ENCODE measurements at places on chromosomes 3 and 15.

DNA sequence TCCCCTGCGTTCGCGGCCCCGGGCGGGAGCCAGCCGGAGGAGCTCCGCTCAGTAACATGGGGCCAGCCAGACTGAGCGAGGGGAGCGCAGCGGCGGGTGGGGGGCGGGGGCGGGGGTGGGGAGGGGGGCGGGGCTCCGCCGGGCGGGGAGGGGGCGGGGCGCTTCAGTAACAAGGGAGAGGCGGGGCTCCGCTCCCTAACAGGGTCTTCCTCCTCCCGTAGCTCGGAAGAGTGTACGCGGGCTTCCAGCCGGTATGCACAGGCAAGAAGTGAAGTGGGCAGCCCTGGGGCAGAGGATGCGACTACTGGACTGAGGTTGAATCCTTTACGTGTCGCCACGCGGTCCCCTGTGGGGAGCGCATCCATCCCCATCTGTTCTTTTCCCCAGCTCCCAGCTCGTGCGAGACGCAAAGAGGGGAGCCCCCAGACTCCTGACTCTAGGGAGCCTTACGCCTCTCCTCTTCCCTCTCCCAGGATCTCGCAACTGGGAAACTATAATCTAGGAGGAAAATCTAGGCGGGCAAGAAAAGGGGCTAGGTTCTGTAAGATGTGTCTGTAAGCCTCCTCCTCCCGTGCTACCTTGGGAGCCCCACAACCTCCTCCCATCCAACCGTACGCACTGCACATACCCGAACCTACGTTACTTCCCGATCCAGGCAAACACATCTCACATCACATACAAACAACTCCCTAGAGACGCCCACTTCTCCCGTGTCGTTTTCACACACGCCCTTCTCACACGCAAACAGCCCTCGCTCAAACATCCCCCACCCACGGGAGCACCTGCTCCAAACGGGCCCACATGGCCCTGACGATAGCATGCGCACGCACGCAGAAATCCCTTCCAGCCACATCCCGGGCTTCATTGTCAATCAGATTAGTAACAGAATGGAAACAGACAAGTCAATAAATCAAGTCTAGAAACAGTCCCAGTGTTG, at the start of gene SHF:
SHF (minus strand) TSS at position 73 of the 937 bp plus-strand sequence; CDS start at position 58, 15 bp downstream.
- DNase-seq: peak; percentile 85

- DNase-seq: no peak
These were observed 90.8 kb upstream of the C3orf80 start for GRCh38 chr3:160134454-160134853.

- no peak for DNase-seq
These were observed 17.1 kb downstream of the SLC9A9 start for GRCh38 chr3:143831208-143831607.

DNA sequence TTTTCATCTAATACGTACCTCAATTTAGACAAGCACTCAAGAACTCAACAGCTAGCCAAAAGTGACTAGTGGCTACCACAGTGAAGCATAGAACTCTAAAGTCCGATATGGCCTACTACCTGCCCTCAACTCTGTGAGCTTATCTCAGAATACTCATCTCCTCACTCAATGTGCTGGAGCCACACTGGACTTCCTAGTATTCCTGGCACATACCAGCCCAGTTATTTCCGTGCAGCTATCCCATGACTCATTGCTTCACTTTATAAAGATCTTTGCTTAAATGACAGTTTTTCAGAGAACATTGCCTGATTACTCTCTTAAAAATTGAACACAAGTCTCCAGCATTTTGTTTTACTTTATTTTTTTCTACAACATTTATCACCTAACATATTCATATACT, 524.7 kb downstream of the PYDC2 start:
- DNase-seq: no peak

GRCh38 chr15:32933236-32933635, 215.4 kb downstream of the GREM1 start:
- DNase-seq: no peak

- DNase-seq: no peak
These were observed 24.1 kb upstream of the GOLGA8A start for GRCh38 chr15:34461730-34462129.

- no peak for DNase-seq
These were observed 62.3 kb downstream of the SYNM start for GRCh38 chr15:99167201-99167600.

GRCh38 chr15:80693682-80694610, 1.2 kb upstream of the ABHD17C start:
- no peak for DNase-seq

DNA sequence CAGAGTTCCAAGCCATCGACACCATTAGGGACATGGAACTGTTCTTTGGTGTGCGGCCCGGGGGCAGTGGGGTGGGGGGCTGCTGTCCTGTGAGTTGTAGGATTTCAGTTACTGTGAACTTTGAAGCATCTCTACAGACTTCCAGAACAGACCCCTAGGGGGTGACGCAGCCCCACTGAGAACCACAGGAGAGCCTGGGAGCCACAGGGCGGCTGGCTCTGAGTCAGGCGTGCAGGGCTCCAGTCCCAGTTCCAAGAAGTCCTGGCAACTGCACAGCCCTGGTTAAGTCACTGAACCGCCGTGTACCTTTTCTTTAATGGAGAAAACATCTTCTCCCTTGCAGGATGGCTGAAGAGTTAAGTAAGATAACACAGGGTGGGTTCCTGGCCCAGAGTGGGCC, 23.5 kb upstream of the LRTM1 start:
- no peak for DNase-seq

DNA sequence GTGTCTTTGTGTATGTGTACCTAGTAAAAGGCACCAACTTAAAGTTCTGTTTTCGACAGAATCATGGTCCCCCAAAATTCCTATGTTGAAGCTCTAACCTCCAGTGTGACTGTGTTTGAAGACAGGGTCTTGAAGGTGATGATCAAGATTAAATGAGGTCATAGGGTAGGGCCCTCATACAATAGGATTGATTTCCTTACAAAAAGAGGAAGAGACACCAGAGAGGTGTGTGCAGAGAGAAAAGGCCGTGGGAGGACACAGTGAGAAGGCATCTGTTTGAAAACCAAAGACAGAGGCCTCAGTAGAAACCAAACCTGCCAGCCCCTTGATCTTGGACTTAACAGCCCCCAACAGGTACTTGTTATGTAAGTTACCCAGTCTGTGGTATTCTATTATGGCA, 52.0 kb upstream of the CORO2B start:
- no peak for DNase-seq

GRCh38 chr15:66704019-66704802, 2.2 kb downstream of the SMAD6 start:
- peak; percentile 10 for DNase-seq

- DNase-seq: no peak
These were observed 144.1 kb upstream of the RASGRP1 start for GRCh38 chr15:38708672-38709180.

DNA sequence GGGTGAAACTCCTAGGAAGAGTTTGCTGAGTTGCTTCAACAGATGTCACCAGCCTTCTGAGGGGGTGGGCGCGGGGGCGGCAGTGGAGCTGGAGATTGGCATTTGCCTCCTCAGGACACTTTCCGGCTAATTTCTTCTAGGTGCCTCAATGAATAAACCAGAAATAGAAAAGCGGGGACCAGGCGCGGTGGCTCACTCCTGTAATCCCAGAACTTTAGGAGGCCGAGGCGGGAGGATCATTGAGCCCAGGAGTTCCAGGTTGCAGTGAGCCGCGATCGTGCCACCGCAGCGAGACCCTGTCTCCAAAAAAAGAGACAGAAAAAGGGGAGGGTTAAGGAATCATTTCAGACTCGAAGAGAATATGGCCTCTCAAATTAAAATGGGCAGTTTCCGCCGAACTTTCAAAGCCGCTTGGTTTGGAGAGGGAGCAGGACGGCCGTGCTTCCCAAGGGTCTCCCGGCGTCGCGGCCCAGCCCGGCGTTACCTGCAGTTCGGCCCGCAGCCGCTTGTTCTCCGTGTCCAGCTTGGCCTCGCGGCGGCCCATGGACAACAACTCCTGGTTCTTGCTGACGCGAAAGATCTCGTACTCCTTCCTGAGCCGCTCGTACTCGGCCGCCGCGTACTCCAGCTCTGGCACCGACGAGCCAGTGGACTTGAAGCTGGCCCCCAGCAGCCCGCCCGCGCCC, 587 bp downstream of the NPHP3 start:
- DNase-seq: peak; percentile 16

DNA sequence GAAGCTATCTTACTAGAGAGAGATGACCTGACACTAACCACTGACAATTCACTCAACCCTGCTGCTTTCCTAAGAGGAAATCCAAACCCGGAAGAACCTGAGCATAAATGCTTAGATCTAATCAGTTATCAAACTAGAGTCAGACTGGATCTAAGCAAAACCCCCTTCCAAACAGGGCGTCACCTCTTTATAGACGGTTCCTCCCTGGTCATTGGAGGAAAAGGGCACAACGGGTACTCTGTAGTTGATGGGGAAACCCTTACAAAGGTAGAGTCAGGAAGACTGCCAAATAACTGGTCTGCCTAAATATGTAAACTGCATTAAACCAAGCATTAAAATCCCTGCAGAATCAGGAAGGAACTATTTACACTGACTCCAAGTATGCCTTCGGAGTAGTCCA, 41.3 kb upstream of the FSTL1 start:
- DNase-seq: no peak

DNA sequence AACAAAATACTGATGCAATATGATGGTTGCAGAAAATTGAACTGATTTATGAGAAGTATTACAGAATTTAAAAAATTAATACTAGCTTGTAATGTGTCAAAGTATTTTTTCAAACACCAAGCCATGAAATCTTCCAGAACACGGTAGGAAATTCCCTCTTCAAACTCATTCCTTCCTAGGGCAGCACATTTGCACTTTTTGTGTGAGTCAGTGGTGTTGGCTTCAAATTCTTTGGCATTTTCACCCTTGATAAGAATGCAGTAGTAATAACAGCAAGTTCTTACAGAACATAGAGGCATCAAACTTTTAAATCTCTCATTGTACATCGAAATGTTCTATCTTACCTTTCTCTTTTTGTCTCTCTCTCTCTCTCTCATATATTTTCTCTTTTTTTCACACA, 191.8 kb downstream of the CGGBP1 start:
- no peak for DNase-seq

DNA sequence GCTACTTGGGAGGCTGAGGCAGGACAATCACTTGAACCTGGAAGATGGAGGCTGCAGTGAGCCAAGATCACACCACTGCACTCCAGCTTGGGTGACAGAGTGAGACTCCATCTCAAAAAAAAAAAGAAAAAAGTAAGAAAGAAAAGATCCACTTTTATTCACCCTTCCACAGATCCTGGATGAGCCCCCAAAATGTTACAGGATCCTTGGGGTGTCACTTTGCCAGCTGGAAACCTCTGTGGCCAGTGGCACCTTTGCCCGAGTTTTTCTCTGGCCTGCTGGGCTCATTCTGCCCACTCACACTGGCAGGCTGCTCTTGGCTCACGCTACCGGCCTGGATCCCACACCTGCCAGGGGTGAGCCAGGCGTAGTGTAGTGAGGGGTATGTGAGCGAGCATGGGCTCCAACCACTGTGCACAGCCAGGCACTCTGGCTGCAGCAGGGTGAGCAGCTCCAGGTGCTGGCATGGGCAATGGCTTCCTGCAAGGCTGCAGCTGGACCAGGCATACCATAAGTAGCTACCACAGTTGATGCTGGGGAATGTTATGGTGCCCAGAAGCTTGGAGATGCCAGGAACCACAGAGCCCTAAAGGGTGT, 57.8 kb upstream of the C15orf39 start:
- no peak for DNase-seq

DNA sequence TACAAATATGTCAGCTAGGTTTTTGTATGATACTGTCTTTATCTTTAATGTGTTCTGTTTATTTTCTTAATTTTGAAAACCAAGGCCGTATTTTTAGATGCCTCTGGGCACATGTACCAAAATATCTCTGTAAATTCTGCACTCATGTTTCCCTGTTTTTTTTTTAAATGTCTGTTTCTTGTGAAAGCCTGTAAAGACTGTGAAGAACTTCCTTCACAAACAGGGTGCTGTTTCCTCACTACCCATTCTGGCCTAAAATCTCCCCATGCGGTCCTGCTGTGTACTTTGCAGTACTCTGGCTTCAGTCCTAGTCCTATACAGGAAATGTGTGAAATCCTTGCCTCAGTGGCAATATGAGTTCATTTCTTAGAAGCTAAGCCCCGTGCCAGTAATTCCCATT, 133.4 kb upstream of the ZBTB20 start:
- DNase-seq: no peak

GRCh38 chr3:10550705-10551104, 45.3 kb upstream of the ATP2B2 start:
- no peak for DNase-seq

GRCh38 chr3:12751571-12751970, 7.5 kb downstream of the TMEM40 start:
- DNase-seq: no peak

DNA sequence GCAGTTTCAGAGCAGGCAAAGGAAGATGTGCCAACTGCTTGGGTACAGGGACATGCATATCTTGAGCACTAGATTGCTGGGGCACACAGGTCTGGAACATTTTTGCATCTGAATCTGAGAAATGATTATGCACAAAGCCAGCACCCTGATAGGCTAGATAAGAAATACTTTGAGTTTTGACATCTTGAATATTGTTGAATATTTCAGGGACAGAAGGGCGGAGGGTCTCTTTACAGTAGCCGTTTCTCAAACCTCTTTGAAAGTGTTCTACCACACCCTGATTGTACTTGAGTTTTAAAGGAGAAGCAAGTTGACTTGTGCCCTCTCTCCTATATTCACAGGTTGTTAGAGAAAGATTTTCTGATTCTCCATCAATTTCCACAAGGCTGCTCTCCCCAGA, 188.1 kb upstream of the STRIT1 start:
- no peak for DNase-seq

- no peak for DNase-seq
These were observed 128.0 kb upstream of the CRBN start for GRCh38 chr3:3307491-3307890.

GRCh38 chr15:85414991-85415390, 34.6 kb downstream of the AKAP13 start:
- DNase-seq: no peak

DNA sequence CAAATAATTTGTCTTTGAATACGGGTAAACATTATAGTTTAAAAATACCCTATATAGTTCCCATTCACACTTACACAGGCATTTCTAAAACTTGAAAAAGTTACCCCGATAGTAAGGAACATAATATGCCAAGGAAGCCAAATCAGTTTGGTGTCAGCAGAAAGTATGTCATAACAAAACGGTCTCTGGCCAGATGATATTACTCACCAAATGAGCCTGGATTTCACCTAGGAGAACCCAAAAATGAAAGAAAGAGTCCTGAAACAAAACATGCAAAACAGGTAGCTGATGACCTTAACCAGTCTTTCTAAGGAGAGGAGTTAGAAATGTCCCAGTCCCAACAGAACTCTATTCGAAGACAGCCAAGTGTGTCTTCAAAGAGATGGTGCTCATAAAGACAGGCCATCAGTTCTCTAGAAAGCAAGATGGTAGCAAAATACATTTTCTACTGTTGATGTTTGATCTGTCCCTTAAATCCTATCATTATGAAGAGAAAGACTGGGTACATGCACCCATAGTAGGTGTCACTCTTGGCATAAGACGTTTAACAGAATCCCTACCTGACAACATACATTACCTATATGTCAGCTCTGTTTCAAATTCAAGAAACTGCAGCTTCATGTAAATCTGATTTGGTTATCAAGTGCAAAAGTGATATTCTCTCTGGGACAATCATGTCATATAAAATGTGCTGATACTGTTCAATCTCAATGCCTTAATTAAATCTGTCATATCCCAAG, 942.5 kb downstream of the ROBO1 start:
- DNase-seq: no peak
